ENCODE measurements at places on chromosomes 3 and 15.

- DNase-seq = no peak
These were observed 440 bp downstream of the PRTG start for GRCh38 chr15:55742498-55742926.

GRCh38 chr3:117695321-117695720, 985.7 kb downstream of the TUSC7 start:
- no peak for DNase-seq

GRCh38 chr3:45992821-45993221, 2.8 kb downstream of the FYCO1 start:
- no peak for DNase-seq

- DNase-seq = no peak
These were observed 48.8 kb downstream of the UBP1 start for GRCh38 chr3:33391255-33391995.

DNA sequence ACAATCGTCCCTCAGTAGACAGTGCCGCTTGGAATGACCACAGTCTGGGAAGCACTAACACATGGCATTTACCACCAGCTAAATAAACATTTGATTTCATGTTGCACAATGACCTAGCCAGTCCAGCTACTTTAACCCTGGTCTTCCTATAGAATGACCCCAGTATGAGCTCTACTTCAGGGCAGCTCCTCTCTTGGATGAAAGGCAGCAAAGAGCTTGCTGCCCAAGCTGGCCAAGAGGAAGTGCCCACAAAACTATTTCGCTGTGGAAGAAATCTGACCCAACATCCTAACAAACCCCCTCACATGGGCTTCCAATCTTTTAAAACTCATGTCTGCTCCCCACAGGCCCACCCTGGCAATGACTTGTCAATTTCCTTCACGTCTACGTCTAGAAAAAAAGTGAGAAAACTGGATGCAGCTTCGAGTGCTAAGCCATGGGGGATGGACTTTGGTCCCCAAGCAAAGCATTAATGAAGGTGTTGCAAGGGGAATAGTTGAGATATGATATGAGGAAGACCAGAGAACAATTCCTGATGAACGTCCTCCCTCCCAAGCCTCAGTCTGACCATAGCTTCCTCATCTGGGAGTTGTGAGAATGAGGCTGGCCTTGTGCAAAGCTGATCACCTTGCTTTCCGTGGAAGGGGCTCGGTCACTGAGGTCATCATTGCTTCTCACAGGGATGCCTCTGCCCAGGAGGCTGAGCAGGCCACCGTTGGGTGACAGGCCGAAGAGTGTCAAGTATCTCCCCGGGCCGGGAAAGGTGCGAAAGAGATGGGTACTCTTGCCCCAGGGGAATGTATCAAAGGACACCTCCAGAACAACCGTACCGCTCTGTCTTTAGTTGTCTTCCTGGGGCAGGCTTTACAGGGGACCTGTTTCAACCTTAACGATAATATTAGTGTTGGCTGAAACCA, 964 bp downstream of the SLC25A20 start:
- DNase-seq = no peak

DNA sequence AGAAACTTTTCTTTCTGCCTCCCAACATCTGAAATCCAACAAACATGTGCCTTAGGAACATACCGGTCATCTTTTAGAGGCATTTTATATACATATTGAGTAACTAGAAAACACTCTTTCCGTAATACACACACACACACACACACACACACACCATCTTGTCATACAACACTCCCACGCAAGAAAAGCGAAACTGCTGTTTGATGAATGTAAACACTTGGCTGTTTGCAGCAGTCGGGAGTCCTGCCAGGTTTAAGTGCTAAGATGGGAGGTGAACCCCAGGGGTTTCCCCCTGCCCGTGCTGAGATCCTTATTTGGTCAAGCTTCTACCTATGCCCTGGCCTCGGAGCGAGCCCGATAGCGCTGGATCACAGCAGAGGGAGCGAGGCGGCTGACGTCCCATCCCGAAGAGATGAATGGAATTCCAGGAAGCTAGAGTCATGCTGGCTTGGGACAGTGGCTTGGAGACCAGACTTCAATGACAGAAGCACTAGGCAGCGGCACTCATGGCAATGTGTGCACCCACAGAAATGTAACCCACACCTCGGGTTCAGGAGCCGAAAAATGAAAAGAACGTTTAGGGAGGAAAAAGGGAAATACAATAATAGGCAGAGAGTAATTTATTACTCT, 1.3 kb upstream of the THBS1 start:
- DNase-seq = no peak

DNA sequence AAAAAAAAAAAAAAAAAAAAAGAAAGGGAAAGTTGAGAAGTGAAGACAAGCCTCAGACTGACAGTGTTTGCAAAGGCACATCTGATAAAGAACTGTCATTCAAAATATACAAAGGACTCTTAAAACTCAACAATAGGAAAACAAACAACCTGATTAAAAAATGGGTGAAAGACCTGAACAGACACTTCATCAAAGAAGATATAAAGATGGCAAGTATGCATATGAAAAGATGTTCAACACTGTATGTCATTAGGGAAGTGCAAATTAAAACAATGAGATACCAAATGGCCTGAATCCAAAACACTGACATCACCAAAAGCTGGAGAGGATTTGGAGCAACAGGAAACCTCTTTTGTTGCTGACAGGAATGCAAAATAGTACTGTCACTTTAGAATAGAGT, 48.6 kb downstream of the MCCC1 start:
- DNase-seq = no peak

GRCh38 chr3:36482256-36482655, 102.0 kb downstream of the STAC start:
- no peak for DNase-seq

- no peak for DNase-seq
These were observed 70.7 kb downstream of the ANXA2 start for GRCh38 chr15:60326824-60327654.

GRCh38 chr3:120350401-120350941, 1.3 kb upstream of the LRRC58 start:
- no peak for DNase-seq

DNA sequence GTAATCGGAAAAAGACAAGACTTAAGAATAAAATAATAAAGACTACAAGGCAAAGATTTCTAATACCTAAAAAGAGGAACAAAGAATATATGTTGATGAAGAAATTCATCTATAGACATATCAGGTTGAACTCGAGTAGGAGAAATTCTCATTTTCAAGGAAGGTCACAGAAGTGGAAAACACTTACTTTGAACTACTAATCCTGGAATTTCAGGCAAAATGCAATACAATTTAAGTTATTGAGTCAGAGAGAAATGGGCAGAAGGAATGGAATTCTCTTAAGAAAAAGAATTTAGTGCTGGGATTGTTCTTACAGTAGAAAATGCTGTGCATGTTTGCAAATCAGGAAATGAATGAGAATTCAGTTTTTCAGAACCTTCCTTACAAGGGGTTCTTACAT, 135.9 kb upstream of the TGFBR2 start:
- no peak for DNase-seq

DNA sequence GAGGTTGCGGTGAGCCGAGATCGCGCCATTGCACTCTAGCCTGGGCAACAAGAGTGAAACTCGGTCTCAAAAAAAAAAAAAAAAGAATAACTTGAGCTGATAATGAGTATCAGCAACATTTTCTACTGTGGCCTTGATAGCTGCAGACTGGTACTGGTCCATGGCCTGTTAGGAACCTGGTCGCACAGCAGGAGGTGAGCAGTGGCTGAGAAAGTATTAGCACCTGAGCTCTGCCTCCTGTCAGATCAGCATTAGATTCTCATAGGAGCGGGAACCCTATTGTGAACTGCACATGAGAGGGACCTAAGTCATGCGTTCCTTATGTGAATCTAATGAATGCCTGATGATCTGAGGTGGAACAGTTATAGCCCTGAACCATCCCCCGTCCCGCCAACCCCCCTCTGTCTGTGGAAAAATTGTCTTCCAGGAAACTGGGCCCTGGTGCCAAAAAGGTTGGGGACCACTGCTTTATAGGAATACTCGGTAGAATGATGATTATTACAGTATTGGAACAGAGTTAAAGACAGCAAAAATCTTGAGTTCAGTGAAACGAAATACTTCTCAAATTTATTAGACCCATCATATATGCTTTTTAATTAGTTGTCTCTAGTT, 126.0 kb downstream of the ZNF609 start:
- no peak for DNase-seq

- no peak for DNase-seq
These were observed 2.9 kb downstream of the FMN1 start for GRCh38 chr15:33191591-33191990.

DNA sequence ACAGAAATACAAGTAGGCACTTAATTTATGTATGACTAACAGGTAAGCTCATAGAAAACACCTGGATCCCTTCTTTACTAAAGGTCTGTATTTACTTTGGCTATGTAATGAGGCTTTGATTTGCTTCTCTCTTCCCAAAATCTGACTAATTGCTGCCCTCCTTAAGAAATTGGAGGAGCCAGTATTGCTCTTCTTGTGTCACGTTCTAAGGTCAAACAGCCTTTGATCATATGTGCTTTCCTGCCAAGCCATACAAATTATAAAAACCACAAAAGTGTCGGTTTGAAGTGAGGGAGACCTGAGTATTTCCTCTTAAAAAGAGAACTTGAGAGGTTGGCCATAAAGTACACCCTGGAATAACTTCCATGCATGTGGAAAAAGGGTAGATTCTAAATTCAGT, 112.1 kb upstream of the MB21D2 start:
- no peak for DNase-seq

DNA sequence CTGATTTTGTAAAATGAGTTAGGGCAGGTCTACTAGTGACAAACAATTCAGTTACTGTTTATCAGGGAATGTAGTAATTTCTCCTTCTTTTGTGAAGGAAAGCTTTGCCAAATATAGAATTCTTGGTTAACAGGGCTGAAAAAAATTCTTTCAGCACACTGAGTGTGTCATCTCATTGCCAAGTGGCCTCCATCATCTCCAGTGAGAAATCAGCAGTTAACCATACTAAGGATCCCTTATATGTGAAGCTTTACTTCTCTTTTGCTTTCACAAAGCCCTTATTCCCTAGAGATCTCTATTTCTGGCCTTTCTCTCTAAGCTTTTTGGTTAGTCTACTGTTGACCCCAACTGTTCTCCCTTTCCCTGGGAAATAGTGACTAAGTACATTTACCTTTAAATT, 269.1 kb downstream of the SCAPER start:
- no peak for DNase-seq

DNA sequence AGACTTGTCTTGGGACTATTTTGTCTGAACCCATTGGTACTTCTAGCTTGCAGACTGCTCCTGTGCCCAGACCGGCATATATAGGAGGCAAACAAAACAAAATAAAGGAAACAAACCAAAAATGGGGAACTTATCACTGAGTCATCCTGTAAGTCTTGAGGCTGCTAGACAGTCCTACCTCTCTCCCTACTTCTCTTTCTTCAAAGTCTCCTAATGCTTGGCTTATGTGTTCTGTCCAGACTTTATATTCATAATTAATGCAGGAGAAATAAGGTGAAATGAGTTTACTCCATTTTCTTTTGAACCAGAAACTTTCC, 266.2 kb downstream of the ZNF385D start:
- DNase-seq = no peak

DNA sequence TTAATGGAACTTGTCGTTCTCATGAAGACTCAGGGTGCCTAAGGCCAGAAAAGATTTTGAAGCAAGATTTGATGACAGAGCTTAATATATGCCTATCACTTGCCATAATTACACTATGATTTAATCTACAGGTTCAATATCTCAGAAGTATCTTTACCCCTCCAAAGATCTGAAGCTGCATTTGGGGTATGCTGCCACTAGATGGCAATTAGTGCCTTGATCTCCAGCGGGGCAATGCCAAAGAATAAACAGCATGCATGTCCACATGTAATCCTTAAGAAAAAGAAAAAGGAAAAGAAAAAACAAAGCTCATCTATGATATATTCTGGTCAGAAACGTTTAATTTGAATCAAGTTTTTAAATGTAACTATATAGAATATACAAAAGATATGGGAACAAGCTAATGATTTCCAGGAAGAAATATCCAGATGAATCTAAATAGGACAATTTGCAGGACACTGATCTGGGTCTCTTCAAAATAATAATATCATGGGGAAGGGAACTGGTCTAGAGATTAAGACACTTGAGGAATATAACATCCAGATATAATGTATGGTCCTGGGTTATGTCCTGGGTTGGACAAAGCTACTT, 55.0 kb upstream of the SOX14 start:
- no peak for DNase-seq

- DNase-seq = no peak
These were observed 103.6 kb downstream of the FNDC3B start for GRCh38 chr3:172142864-172143451.

DNA sequence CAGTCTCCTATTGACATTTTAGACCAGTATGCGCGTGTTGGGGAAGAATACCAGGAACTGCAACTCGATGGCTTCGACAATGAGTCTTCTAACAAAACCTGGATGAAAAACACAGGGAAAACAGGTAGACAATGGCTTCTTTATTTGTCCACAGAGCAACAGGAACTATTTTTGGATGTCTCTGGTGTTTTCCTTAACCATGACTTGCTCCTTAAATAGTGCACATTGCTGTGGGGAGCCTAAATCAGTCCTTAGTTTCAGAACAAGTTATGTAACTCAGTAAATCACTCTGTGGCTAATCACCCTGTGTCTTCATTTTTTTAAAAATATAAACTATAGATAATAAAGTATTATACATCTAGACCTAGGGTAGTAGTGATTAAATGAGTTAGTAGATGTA, 383.7 kb downstream of the FEZF2 start:
- no peak for DNase-seq

DNA sequence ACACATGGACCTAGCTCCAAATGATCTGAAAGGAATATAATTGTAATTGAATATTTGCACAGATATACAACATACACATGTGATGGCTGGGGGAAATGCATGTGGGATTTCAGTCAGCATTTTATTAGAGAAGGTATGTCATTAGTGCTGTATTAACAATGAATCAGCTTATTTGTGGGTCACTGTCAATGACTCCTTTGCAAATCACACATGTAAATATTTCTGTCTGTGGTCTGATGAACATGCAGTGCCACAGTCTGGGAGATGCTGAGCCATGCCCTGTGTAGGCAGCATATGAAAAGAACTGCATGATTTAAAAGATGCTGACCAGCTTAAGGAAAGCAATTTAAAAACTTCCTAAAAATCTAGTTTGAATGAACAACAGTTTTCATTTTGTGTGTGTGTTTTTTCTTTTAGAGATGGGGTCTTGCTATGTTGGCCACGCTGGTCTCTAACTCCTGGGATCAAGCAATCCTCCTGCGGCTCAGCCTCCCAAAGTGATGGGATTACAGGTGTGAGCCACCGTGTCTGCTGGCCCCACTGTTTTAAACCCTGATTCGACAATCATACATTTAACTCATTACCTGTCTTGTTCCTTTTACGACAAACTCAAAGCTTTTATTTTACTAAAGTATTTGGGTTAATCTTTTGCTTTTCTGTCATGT, 803 bp upstream of the B3GNT5 start:
- no peak for DNase-seq

All from smooth muscle cell of the brain vasculature (primary cell).